ENCODE measurements at places on chromosomes 2 and 18.

GRCh38 chr2:37612382-37612781 lies 59.1 kb downstream of the CDC42EP3 start:
- DNase-seq = no peak

- DNase-seq = no peak
These were observed 121.2 kb downstream of the ZNF521 start for GRCh38 chr18:25230658-25231326.

GRCh38 chr18:48672671-48673340 lies 134.0 kb downstream of the CTIF start:
- DNase-seq = no peak

DNA sequence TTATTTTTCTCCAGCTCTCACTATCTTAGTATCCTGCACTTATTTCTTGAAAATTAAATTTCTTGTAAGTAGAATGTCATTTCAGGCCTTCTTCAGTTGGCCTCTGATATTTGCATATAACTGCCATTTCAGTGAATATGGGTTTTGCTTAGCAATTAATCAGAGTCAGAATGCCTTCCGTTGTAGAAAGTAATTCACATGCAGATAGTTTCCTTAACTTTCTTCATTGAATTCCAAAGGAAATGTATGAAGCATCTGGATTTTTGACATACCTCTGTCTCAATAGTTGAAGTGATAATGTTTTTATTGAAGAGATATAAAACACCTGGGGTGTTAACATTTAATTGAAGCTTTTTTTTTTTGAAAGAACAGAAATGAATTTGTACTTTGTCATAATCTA lies 914.1 kb upstream of the NXPH2 start:
- no peak for DNase-seq

DNA sequence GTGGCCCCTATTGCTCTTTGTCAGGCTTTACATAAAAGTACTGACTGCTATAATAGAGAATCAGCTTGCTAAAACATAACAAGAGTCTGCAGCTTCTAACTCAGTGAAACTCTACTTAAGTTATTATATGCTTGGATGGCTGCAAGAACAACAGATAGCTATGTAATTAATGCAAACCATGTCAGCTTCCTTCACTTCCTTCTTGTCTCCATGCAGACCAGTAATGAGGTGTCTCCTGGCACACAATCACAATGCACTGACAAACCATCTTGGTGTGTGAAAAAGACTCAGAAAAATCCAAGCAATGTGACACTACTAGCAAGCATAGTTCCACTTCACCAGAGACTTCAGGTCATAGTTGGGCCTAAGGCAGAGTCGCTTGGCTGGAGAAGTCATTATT lies 2068.9 kb upstream of the PIK3C3 start:
- no peak for DNase-seq

DNA sequence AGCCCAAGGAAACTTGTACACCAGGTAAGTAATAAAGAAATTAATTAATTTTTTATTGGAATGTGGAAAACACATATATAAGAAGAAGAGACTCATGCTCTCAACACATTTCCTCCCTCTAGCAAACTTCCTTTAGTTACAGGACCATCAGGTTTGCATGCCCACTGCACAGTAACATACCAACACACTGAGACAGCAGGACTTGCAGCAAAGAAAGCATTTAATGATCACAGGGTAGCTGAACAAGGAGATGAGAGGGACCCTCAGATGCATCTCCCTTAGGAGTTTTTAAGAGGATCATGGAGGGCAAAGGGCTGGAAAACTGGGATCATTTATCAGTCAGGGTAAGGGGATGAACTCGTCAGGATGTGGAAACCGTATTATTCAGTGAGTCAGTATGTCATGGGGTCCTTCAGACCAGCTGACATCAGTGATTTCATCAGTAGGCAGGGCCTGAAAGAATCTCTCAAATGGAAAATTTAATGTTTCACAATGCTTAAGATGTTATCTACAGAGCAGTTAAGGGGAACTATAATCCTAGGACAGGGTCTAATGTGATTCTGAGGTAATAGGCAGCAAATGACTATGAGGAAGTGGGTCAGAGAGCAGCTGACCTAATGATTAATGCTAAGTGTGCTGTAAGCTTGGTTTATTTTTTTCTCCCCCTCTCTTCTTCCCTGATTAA lies 193.8 kb upstream of the RND3 start:
- no peak for DNase-seq

DNA sequence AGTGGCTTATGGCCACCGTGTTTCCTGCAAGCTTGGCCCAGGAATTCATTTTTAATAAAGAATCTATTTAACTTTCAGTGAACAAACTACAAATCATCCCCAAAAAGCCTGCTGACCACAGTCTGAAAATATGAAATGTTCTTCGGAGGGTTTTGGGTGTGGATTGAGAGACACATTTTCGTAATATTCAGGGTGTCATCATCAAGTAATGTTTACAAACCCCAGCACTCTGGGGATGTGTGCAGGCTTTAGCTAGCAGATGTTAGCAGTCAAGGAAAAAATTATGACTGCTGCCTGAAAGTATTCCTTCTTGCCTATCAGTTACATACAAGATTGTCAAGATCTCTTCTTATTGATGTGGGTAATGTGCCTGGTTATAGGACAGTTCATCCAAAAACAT lies 143.9 kb upstream of the FN1 start:
- DNase-seq = no peak

DNA sequence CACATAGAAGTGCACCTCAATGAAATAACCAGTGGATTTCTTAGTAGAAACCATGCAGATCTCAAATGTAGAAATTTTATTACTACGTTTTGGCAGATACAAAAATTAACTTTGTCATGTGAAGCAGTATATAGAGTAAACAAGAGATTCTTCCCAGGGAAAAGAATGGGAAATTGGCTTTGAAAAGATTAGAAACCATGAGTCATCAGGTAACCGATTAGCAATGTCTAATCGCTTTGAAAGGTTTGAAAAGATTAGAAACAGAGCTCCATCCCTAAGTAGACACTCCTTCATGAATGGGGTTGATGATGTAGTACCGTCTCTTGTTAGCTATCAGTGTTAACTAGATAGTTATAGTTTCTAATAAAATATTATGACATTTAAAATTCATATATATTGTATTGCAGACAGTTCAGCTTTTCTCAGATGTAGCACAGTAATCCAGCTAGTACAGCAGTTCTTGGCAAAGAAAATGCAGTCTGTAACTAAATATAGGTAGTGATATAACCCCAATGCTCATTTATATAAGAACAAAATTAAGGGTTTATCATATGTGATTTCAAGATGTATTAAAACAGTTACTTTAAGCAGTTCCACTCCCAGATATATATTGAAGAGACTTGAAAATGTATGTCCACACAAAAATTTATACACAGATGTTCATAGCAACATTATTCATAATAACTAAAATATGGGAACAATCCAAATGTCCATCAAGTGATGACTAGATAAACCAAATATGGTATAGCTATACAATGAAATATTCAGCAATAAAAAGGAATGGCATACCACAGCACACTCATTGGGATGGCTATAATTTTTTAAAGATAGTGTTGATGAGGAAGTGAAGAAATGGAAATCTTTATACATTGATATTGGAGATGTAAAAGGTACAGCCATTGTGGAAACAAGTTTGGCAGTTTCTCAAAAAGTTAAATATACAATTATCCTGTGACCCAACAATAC lies 113.9 kb downstream of the PTPN4 start:
- DNase-seq = no peak

GRCh38 chr18:60197671-60198462 lies 174.7 kb downstream of the MC4R start:
- DNase-seq = no peak

GRCh38 chr2:113221846-113222245 lies 48.1 kb downstream of the PSD4 start:
- no peak for DNase-seq

- DNase-seq = no peak
These were observed 15.0 kb downstream of the TCF7L1 start for GRCh38 chr2:85148190-85148589.

DNA sequence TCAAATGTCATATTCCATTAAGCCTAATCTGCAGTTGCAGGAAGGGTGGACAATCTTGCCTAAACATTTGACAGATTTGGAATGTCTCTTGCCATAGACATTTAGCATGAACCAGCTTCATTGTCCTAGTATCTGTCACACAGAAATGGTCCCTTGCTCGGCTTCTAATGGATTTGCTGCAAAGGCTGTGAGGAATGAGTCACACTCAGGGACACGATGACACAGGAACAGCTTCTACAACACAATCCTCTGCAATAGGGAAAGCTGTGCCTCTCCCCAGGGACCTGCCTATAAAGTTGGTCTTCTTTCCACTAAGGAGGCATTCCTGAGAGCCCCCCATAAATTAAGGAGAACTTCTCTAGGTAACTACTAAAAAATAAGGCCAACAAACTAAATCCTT lies 155.1 kb upstream of the L3MBTL4 start:
- DNase-seq = no peak

GRCh38 chr2:70501215-70501614 lies 52.4 kb downstream of the TGFA start:
- DNase-seq = no peak

DNA sequence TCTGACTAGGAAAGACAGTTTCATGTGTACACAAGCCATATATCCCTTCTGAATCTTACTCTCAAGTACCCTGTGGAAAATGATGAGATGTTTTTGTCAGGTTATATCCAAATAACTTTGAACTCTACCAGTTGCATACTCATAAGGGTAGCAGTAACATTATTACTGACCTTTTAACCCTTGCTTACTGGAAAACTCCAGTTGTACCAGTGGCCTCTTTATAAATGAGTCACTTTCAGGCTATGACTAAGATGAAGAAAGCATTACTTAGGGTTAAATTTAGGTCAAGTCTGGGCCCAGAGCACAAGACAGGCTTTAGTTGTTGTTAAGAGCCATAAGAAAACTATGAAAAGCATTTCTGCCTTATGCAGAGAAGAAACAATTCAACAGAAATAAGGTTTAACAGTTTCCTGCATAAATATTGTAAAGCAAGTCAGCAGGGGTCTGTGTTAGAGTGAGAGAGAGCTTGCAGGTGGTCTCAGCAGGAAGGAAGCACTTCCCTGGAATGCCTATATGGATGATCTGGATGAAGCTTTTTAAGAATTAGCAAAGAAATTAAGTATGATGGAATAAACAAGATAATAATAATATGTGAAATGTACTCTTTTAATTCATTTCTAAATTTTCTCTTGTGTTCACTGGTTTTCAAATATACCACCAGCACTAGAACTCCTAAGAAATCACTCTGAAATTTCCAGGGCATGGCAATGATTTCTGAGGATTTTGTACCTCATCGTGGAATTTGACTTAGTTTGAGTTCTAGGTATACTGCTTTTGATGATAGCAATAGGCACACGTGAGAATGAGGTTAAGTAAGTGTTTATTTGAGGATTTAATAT lies 126.6 kb downstream of the UBE2E3 start:
- peak; percentile 22 for DNase-seq

DNA sequence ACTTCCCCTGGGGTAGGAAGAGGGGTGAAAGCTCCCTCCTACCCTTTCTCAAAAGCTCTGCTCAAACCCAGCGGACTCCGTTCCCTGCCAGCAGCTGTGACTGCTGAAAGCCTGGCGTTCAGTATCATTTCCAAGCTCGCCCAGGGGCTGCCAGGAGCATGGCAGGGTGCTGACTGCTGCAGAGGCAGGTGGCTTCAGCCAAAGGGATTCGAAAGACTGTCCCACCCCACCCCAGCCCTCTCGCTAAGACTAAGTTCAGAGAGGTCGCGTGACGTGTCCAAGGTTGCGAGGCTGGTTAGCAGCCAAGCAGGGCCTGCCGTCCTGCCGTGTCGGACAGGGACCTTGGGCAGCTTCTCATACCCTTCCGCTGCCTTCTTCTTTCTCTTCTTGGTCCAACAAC lies 72.3 kb upstream of the RAB12 start:
- no peak for DNase-seq

GRCh38 chr2:84902526-84902925 lies 2.9 kb upstream of the TMSB10 start:
- no peak for DNase-seq

GRCh38 chr2:203177361-203177760 lies 61.5 kb upstream of the CYP20A1 start:
- DNase-seq = no peak

GRCh38 chr2:188570370-188570769 lies 278.7 kb downstream of the GULP1 start:
- DNase-seq = no peak

- DNase-seq = peak; percentile 62
These were observed at the start of gene ADGRF3 for GRCh38 chr2:26346454-26347053. TSS of gene ADGRF3 (minus strand) at chr2:26346789. CDS start at chr2:26346234, 555 bp downstream.

GRCh38 chr2:24779116-24779515 lies 14.1 kb downstream of the PTRHD1 start:
- no peak for DNase-seq

DNA sequence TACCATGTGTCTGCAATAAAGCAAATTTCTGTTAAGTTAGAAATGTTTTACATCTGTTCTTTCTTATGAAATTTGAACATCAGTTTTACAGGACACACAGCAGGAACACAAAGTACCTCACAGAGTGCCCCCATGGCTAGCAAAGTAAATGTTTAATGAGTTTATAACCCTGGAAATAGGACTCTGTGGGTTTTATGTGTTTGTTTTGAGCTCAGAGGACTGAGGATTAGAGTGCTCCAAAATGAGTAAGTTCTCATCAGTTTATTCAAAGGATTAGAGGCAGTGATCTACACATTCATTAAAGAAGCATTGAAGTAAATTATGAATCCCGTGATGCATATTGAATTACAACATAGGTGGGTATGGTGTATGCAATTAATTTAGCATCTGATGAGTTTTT lies 281.8 kb downstream of the GULP1 start:
- no peak for DNase-seq

DNA sequence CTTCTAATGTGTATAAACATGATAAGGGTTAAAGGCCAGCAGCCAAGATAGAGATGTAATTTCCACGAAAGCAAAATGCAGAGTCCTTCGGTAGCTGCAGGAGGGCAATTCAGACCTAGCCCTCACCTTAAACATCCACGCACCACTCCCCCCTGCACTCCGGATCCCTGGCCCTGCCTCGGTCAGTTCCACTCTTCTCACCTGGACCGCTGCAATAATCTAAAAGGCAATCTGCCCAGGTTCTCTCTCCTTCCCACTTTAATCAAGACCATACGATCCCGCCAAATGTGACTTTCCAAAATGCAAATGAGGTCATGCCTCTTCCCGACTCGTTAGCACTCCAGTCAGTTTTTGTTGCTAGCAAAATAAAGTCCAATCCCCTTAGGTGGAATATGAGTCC lies 485.2 kb downstream of the EIPR1 start:
- DNase-seq = no peak

GRCh38 chr2:231714639-231715498 lies 6.5 kb downstream of the PTMA start:
- peak; percentile 82 for DNase-seq

Measured in activated naive CD4-positive, alpha-beta T cell treated with Interleukin-2 at 50 U/mL for 16 hours (primary cell).